AML-193 (cell line): ENCODE measurements at places on chromosomes 16 and 17.

DNA sequence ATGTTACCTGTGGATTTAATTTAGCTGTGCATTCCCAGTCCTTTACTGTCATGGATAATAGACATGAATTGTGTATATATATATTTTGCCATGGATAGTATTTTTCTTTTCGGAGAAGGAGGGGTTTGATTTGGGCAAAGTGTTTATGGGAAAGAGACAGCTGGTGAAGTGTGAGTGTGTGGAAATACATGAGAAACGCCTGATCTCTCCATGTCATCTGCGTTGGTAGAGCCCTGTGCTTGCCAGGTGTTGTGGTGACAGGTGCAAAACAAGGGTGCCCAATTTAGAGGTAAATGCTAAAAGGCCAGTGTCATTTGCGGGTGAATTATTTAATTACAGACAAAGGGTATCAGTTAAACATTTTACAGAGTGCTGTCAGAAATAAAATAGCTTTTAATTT lies 23.4 kb downstream of the NDEL1 start:
- DNase-seq: no peak

GRCh38 chr17:36592316-36592715 lies 637 bp downstream of the DHRS11 start:
- no peak for DNase-seq

DNA sequence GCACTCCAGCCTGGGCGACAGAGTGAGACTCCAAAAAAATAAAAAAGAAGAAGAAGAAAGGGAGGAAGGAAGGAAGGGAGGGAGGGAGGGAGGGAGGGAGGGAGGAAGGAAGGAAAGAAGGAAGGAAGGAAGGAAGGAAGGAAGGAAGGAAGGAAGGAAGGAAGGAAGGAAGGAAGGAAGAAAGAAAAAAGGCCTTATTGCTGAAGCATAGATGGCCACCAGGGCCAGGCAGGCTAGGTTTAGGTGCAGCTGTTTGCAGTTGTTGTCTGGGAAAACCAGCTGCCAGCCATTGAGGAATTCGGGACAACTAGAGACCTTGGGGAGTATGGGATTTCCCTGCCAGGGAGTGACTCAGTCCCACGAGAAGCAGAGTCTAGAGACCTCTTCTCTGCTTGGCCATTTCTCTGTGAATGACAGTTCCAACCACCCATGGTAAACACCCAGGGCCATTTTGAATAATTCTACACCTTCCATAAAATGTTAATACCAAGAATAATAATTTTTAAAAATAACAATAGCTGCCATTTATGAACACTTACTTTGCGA lies 31.0 kb downstream of the SCNN1B start:
- no peak for DNase-seq

GRCh38 chr17:9833922-9834321 lies 8.2 kb downstream of the GLP2R start:
- no peak for DNase-seq

- DNase-seq: peak; percentile 59
Measured at GRCh38 chr16:87384162-87384874, 742 bp upstream of the FBXO31 start.

DNA sequence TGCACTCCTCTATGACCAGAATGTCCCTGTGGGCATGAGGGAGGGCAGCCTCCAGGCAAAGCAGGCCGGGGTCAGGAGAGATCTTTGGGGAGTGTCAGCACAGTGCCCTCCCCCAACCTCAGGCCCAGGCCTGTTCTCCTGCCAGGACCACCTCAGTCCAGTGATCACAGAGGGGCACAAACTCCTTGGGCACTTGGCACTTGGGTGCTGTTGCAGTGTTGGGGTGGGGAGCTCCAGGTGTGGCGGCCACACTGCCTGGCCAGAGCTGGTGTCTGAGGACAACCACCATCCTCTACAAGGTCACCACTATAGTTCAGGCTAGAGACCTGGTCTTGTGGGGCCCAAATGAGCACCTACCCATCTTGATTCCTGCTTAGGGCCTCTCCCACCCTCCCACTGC lies 37.2 kb downstream of the SMPD3 start:
- DNase-seq: no peak

- no peak for DNase-seq
Measured at GRCh38 chr16:80931801-80932707, 74.6 kb downstream of the CMC2 start.

DNA sequence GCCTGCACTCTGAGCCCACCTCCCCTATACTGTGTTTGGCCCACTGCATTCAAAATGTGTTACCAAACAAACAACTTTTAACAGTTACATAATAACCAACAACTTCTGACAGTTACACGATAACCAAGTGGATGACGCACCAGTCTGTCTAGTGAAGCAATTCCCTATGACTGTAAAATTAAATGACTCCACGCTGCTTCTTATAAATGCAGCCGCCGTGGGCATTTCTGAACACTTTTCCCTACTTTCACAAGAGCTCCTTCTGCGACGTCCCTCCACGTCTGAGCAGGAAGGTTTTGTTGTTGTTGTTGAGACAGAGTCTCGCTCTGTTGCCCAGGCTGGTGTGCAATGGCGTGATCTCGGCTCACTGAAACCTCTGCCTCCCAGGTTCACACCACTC lies 27.6 kb downstream of the ZNF276 start:
- DNase-seq: no peak

- no peak for DNase-seq
Measured at GRCh38 chr17:41340934-41341861, 9.4 kb downstream of the KRT33A start.

DNA sequence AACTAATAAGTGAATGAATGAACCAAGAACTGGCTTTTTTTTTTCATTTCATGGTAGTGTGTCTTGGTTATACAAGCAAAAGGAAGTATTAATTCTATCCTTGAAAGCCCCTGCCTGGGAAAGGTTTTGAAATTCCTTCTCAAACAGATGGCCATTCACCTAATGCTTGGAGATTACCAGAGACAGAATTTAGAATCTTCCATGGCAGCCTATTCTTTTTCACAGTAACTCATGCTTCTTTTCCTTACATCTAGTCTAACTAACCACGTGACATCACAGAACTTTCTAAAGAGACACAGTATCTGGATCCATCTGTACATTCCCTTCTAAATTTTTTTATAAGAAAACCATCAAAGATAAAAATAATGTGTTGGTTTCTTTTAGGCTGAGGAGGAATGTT lies 151.6 kb downstream of the FTO start:
- no peak for DNase-seq

DNA sequence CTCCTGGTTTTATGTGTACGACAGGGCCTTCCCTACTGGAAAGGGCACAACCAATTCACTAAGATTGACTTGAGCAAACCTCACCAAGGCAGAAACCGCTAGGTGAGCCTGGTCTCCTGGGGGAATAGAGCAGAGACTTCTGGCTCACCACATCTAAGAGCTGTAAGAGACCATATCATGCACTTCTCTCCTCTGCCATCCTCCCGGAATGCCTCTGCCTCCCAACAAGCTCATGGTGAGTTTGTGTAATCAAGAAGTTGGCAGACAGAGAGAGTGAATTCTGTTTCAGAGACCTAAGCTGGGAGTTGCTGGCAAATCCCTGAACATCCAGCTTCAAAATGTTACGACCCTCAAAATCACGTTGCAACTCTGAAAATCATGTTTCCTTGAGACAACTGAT lies 154.8 kb downstream of the SLC39A11 start:
- no peak for DNase-seq

DNA sequence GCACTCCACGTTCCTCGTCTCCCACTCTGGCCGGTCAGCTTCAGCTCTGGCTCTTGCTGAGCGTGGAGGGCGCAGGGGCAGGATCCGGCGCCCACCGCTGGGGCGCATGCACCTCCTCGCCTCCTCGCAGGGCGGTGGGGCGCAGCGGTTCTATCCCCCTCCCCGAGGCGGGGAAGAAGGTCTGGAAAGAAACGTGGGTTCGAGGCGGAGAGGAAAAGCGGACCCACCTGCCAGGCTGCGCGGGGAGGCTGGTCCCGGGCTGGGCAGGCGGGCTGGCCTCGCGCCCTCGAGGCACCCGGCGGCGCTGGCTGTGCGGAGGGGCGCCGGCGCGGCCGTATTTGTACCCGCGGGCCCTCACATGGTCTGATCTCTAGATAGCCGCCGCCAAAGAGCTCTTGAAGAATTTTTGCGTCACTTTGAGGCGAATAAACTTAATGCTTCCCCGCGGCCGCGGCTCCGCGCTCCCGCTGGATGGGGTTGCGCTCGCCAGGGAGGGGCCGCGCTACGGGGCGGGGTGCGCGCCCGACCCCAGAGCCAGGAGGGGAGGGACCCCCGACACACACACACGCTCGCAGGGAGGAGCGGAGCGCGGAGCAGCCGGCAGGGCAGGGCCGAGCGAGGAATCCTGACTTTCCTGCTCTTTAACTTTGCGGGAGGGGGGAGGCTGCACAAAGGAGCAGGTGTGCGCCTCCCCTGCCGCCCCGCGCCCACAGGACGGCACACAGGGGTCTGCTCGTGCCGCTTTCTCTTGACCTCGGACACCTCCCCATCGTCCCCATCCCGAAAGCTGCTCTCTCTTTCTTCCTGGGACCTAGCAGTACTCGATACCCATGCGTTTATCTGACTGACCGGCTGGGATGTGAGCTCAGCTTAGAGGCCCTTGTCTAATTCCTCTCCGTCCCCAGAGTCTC lies at the start of gene SLC6A4:
Gene SLC6A4 (minus strand): TSS at position 312 of the 911 bp plus-strand sequence. CDS start 13,739 bp downstream, outside the sequence.
- no peak for DNase-seq

- no peak for DNase-seq
Measured at GRCh38 chr16:75227361-75228142, 8.8 kb downstream of the CTRB1 start.

- DNase-seq: no peak
Measured at GRCh38 chr16:46591257-46591656, 29.9 kb downstream of the SHCBP1 start.

DNA sequence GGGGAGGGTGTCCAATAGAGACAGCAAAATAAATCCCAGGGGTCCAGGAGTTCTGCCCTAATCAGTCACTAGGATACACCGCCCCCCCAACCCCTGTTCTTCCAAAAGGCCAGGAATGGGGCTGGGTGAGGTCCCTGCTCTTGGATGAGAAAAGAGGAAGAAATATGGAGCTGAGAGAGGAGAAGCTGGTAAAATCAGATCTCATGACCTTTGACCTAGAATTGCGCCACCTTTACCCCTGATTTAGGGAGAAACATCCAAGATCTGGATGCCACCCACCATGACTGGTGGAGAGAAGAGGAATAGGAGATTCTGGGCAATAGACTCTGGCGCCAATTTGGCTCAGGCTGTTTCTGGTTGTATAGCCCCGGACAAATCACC lies 707 bp upstream of the CACNB1 start:
- no peak for DNase-seq

DNA sequence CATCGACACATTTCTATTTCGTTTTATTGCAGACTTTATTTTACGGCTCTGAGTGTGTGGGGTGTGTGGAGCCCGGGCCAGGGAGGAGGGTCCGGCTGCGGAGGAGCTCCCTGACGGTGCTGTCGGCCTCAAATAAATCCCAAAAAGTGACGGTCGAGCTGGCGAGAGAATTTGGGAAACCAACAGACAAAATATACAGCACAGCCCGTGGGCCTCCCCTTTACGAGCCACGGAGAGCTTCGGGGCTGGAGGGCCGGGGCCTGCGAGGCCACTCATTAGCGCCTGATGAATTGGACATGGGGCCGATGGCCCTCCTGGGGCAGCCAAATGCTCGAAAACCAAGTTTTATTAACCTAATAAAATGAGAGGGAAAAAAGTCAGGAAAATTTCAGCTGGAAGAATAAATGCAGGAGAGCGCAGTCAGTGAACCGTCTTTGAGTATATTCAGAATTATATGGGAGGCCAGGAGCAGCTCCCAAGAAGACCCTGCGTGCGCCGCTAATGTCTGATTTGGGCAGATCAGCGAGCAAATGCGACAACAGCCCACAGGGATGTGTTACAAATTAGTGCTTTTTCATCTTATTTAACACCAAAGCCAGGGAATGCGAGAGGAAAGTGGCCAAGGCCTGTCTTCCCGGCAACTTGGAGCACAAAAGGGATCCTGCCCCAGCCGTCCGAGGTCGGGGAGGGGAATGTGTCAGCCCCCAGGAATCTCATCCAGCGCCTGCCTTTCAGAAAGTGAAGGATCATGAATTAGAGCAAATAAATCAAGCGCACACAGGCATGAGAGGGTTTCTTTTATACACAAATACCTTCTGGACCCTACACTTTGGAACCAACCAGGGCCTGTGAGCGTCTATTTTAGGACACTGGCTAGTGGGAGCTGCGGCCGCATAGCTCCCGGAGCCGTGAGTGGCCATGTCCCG lies 249.1 kb downstream of the C16orf95 start:
- DNase-seq: no peak

GRCh38 chr17:68981288-68981687 lies 26.1 kb upstream of the ABCA8 start:
- DNase-seq: no peak

GRCh38 chr16:7405166-7405565 lies 72.5 kb downstream of the RBFOX1 start:
- DNase-seq: no peak

- no peak for DNase-seq
Measured at GRCh38 chr17:36814958-36815357, 122.3 kb upstream of the LHX1 start.

DNA sequence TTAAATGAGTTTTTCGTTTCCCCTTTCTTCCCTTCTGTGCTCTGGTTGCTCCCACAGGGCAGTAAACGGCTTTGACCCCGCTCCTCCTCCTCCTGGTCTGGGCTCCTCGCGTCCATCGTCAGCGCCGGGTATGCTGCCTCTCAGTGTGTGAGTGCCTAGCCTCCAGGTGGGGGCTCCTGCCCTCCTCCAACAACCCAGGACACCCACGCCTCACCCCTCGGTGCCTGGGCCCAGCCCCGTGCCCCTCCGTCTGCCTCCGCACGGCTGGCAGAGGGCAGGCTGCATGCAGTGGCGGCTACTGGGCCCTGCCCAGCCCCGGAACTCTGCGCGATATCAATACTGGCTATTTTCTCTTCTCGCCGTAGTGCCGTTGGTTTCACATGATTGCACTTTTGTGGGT lies 31.2 kb downstream of the NDEL1 start:
- DNase-seq: no peak

- no peak for DNase-seq
Measured at GRCh38 chr17:77824102-77824779, 134.3 kb upstream of the TNRC6C start.

GRCh38 chr16:75244844-75245758 lies 6.3 kb downstream of the BCAR1 start:
- no peak for DNase-seq

DNA sequence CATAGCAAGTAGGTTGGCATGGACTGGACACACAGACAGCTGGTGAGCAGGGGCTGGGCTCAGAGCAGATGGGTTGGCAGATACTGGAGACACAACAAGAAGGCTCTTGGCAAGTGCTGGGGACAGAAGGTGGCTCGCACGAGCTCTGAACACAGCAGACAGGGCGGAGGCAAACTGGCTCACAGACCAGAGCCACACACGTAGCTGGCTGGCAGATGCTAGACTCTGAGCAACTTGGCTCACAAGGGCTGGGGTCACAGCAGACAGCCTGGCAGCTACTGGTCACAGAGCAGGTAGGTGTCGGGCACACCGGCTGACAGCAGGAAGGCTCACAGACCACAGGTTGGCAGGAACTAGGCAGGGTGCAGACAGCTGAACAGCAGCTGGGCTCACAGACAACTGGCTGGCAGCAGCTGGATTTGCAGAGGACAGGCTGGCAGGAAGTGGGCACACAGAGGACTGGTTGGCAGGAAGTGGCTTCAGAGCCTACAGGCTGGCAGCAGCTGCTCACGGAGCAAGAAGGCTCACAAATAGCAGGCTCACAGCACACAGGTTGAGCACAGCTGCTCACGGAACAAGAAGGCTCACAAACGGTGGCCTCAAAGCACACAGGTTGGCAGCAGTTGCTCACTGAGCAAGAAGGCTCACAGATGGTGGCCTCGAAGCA lies 725 bp downstream of the KRTAP16-1 start:
- DNase-seq: peak; percentile 96
